ENCODE measurements at places on chromosomes 11 and 22.

DNA sequence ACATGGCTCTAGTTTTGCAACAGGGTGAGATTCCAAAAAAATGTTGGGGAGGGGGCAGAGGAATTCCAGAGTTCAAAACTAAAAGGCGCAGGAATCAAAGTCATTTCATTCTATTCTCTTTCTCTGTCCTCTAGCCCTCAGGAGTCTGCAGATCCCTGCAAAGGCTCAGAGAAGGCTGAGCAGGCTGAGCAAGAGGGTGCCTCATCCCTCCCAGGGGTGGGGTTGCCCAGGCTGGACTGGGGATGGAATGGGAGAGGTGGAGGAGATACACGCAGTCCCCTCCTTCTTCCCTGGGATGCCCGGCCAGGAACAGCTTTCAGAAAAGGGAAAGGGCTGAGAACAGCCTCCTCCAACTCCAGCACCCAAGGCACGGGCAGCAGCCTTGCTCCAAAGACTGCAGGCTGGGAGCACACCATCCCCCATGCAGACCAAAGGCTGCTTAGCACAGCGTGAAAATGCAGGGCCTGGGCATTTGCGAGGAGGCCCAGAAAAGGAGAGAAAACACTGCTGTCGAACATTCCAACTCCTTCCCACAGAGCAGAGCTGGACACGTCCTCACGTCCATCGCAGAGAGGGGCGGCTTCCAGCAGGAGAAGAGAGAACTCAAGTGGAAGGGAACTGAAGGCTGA is 51.8 kb downstream of the MN1 start:
- DNase-seq = no peak

DNA sequence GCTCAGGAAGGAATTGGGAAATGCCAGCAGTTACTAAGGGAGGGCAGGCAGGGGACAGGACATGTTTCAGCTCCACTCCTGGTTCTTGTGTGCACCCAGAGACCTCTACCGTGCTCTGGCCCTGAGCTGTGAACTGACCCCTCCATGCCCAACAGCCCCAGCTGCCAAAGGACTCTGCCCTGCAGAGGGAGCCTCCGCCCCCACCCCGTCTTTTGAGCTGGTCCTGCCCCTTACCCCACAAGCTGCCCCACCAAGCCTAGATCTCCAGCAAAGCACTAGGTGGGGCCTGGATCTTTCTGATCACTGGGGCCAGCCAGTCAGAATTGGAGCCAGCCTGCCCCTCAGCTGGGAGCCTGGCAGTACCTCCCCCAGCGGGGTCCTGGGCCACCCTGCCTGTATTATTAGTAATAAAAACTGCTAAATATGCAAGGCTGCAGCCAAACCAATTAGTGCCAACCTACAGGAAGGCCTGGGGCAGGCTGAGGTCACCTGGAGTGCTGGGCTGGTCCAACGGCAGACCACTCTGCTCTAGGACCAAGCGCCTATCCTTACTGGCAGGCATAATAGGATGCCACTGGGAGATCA is 23.9 kb upstream of the DRICH1 start:
- DNase-seq = no peak

DNA sequence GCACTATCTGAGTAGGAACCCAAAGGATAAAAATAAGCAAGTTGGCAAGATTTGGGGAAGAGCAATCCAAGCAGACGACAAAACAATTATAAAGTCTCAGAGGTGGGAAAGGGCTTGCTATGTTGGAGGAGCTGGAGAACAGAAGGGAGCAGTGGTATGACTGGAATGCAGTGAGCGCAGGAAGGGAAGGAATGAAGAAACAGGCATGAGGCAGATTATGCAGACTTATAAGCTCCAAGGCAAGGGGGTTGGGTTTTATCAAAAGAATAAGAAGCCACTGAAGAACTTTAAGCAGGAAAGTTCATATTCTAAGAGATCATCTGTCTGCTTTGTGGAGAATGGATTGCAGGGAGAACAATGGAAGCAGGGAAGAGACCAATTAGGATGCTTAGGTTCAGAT is 31.7 kb downstream of the PGM2L1 start:
- DNase-seq = no peak

DNA sequence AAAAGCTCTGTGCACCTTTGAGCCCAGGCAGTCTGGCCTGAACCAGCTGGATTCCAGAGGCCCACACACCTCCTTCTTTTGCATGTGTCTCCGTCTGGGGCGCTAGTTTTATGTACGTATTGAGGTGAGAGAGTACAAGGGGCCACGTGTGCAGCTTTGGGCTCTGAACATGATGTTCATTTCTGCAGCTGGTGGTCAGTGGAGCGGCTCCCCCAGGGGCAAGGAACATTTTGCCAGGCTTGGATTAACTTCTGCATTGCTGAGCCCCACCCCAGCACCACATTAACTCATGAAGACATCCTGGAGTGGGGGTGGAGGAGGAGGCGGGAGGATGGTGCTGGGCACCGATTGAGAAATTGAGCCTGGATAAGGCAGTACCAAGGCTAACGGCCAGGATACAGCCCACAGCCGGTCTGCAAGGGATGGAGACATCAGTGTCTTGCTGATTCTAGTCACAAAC is 13.8 kb downstream of the USP2 start:
- no peak for DNase-seq

DNA sequence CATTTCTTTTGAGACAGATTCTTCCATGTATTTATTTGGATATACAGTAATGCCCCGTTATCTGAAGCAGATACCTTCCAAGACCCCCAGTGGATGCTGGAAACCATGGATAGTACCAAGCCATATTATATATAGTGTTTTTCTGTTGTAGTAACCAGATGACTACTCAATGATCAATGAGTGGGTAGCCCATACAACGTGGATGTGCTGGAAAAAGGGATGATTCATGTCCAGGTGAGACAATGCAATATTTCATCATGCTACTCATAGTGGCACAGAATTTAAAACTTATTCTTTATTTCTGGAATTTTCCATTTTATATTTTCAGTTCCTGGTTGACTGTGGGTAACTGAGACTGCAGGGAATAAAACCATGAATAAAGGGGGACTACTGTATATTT is 427.5 kb downstream of the METTL15 start:
- no peak for DNase-seq

- DNase-seq = no peak
These were observed 64.3 kb upstream of the ZC3H12C start for GRCh38 chr11:110028921-110029320.

DNA sequence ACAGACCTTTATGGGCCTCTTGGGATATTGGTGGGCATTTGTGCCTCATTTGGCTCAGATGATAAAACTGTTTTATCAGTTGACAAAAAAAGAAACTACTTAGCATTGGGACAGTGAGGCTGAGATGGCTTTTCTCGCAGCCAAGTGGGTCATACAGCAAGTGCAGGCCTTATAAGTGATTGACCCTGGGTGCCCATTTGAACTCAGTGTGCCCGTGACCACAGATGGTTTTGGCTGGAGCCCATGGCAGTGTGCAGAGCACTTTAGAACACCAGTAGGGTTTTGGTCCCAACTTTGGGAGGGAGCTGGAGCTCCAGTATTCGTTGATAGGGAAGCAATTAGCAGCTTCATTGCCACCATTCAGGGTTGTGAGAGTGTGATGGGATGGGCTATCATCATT is 404.5 kb upstream of the LARGE1 start:
- DNase-seq = no peak

GRCh38 chr11:131908316-131908715 is 537.9 kb downstream of the NTM start:
- DNase-seq = no peak

- DNase-seq = no peak
These were observed 671.2 kb downstream of the TBC1D22A start for GRCh38 chr22:47433627-47434026.

DNA sequence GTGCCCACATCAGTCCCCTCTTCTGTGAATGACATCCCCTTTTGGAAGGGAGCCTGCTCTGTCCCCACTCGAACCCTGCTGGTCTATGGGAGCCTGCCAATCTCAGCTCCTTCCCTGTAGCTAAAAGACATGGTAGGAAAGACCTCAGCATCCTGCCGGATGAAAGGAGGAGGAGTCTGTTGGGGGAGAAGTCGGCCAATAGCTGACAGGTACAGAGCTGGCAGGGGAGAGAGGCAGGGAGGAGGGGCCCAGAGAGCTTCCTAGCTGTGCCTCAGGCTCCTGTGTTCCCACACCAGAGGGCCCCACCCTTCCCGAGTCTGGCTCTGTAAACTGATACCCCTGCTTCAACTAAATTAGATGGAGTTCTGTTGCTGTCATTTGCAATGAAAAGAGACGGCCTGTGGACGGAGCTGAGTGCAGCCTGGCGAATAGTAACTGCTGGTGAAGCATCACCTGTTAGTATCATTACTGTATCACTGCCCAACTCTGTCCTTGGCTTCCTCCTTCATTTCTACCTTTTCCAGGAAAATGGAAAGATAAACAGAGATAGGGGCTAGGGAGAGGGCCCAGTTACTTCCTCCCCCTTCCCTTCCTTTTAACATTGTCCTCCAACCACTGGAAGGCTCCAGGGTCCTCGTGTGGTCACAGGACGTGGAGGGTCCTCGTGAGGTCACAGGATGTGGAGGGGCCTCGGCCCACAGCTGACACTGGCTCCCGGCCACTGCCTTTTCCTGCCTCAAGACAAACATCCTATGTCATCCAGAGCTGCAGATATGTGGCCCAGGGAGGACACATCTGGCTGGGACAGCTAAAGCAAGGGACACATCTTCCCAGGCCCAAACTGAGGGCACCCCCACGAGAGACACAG is 15.1 kb downstream of the FXYD6 start:
- DNase-seq = no peak

DNA sequence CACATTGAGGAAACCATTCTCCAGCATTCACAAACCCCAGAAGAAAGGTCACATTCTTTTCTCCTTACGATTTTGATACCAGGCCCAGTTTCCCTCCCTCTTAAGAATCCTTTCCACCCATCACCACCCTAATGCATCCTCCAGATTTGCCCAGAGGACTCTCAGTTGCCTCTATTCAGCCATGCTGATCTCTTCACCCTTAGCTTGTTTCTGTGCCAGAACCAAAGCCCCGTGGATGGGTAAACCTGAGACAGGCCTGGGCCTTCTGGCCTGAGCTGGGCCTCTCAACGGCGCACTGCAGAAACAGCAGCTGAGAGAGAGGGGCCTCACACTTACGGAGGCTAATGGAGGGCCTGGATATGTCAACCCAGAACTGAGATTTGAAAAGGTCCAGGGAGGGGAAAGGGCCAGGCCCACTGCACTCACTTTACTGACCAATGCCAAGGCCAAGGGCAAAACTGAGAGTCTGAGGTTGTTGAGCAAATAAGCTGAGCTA is 32.2 kb upstream of the OAF start:
- no peak for DNase-seq

DNA sequence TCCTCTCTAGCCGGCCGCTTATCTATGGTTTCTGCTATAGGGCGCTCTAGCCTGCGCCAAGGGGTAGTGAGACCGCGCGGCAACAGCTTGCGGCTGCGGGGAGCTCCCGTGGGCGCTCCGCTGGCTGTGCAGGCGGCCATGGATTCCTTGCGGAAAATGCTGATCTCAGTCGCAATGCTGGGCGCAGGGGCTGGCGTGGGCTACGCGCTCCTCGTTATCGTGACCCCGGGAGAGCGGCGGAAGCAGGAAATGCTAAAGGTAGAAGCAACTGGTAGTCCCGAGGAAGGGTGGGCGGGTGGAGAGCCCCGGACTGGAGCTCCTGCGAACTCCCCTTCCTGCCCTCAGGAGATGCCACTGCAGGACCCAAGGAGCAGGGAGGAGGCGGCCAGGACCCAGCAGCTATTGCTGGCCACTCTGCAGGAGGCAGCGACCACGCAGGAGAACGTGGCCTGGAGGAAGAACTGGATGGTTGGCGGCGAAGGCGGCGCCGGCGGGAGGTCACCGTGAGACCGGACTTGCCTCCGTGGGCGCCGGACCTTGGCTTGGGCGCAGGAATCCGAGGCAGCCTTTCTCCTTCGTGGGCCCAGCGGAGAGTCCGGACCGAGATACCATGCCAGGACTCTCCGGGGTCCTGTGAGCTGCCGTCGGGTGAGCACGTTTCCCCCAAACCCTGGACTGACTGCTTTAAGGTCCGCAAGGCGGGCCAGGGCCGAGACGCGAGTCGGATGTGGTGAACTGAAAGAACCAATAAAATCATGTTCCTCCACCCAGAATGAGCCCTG is at the start of the genes LBHD1 and UQCC3:
Gene LBHD1 (minus strand): TSS at position 660 of the 782 bp plus-strand sequence. CDS start 2,236 bp downstream, outside the sequence.
Gene UQCC3 (plus strand): TSS at position 66 of the 782 bp plus-strand sequence. CDS start 73 bp downstream, at position 139.
- DNase-seq = peak; percentile 78

- DNase-seq = peak; percentile 77
These were observed 475 bp downstream of the MAPK12 start for GRCh38 chr22:50260801-50261614.

DNA sequence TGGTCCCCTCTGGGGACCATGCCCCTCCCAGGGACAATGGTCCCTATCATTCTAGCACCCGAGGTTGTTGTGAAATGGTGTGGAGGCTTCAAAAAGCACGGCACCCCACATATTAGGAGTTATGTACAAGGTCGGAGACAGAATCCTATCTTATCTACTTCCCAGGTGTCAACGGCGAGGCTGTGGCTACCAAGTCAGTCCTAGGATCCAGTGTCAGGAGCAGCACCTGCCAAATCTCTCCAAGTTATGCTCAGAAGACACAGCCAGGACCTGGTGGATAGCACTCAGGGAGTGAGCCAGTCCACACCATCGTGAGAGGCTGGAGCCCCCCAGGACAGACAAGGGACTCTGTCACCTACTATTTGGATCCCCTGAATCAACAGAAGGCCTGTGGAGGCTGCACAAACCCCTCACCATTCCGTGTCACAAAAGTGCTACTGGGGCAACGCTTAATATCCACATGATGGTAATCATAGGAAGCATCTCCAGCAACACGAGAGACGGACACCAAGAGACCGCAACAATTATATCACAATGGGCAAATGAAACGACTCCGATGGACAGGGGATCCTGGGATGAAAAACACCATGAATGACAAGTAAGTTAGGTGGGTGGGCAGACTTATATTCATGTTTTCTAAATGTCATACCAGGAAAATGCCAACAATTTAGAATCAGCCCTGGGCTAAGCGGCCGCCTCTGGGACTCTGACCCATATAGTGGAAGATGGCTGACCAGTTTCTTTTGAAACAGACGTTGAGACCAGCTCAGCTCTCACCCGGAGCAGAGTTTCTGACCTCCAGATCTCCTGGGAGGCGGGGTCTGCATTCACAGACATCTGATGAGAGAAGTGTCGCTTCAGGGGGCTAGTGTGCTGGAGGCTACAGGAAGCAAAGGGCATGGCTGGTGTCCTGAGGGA is 108.4 kb downstream of the MED15 start:
- DNase-seq = no peak

DNA sequence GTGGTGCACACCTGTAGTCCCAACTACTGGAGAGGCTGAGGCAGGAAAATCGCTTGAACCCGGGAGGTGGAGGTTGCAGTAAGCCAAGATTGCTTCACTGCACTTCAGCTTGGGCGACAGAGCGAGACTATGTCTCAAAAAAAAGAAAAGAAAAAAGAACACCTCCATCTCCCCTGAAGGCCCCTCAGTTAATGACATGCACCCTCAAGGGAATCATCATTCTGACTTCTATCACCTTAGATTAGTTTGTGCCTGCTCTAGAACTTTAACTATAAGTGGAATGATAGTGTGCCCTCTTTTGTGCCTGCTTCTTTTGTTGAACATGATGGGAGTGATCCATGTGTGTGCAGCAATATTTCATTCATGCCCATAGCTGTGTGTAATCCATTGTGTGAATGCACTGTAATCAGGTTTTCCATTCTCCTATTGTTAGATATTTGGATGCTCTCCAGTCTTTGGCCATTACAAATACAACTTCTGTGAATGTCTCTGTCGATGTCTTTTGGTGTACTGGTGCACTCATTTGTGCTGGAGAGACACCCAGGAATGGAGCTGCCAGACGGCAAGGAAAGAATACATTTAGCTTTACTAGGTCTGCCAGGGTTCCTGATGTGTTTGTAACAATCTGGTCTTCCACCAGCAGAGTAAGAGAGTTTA is 883 bp upstream of the VPREB3 start:
- DNase-seq = no peak

- DNase-seq = peak; percentile 47
These were observed 81.9 kb upstream of the CRTAM start for GRCh38 chr11:122756417-122756816.

GRCh38 chr11:63906585-63906984 is 10.4 kb downstream of the RCOR2 start:
- no peak for DNase-seq
